ENCODE measurements at places on chromosomes 11 and 22.

GRCh38 chr11:134349109-134349801, 17.5 kb downstream of the GLB1L2 start:
- no peak for DNase-seq

DNA sequence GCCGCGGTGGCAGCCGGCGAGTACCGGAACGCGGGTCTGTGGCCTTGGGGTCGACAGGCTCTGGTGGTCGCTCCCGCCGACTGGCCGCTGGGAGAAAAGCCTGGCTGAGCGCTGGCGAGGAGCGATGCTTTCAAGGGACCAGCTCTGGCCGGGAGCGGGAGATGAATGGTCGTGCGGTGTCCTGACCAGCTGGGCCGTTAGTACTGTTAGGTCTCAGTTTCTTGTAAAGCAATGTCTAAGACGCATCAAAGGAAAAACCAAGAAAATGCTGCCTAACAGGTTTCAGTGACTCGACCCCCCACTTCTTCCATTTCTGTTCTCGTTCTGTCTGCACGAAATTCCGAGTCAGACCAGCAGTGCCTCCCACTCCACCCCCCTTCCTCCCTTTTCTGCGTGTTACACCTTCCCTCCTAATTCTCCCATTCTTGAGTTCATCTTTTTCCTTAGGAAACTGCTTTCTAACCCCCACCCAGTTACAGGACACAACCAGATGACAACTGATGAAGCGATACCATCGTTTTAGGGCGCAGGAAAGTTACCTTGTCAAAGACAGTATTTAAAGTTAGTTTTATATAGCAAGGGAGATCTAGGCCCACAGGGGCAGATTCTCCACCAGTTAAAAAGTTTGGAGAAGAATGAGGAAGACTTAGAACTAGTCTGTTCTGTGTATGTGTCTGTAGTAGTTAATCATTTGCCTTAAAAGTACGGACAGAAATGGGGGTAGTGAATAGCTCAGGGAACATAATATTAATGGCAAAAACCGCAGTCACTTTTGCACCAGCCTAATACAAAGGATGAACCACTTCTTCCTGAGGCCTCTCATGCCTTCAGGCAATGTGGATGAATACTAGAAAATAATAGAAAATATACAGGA, 1.0 kb downstream of the CUL5 start:
- no peak for DNase-seq

DNA sequence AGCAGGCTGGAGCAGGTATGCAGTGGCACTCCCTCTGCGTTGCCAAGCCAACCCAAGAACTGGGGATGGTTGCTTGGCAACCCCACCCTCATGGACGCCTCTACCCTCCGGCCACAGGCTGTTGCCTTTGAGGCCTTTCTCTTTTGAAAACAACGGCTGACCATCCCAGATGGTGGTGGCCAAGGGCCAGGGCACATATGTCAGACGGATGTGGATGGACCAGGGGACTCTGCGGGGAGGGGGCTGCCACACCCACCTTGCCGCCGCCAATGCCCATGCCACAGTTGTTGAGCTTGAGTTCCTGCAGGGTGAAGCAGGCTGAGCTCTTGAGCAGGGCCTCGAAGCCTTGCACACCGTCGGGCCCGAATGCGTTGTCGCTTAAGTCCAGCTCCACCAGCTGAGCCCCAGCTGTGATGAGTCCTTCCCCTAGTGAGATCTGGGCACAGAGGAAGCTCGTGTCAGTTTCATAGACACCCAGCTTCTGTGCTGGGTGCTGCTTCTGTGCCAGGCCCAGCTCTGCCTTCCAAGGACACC, 21.5 kb downstream of the RANGAP1 start:
- no peak for DNase-seq

DNA sequence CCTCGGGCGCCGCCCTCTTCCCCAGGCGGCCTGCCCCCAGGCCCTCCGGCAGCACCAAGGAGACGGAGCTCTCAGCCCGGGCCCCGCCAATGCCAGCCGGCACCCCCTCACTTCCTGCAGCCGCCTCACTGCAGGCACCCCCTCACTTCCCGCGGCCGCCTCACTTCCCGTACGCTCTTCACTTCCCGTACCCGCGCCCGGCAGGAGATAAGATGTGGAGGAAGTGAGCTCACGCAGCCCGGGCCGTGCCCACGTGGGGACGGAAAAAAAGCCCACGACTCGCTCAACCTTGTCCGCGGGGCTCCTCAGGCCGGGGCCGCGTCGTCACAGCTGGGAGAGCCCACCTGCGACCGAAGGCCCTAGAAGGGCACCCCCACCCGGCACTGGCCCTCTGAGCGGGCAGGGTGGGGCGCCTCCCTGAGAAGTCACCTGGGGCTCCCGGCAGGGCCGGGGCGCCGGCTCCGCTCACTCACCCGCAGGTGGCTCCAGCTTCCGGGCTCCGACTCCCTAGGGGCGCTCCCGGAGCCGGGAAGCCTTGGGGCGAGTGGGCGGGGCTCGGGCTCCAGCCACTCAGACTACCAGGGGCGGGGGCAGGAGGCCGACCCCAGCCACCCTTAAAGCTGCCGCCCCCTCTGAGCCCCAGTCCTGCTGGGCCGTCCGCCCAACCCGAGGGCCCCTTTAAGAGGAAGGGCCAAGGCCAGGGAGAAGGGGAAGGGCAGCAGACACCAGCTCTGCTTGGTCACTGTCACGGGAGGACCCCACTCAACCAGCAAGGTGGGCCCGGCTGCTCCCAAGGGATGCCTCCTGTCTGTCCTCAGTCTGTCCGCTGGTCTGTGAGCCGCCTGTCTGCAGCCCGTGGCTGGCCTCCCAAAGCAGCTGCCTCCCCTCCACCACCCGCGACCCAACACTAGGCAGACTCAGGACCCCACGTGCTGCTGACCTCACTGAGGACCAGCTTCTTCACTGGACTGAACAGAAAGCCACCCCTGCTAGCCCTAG, 31.4 kb downstream of the PISD start:
- peak; percentile 15 for DNase-seq

- DNase-seq, result no peak
Measured at GRCh38 chr11:35584321-35584720, 33.9 kb upstream of the FJX1 start.

DNA sequence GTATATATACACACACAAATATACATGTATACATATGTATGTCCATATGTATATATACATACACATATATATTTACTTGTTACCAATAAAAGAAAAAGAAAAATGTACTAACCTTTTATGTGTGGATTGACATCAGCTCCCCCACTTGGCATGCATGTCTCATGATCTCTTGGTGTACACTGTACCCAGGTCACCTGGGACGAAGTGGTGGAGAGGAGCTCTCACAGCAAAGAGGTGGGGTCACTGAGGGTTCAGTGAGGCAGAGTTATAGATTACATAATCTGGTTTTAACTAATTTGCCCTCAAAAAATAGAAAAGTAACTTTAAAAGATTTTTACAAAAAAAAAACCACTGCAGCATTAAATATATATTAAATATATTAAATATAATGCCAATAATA, 15.5 kb upstream of the USP47 start:
- no peak for DNase-seq

DNA sequence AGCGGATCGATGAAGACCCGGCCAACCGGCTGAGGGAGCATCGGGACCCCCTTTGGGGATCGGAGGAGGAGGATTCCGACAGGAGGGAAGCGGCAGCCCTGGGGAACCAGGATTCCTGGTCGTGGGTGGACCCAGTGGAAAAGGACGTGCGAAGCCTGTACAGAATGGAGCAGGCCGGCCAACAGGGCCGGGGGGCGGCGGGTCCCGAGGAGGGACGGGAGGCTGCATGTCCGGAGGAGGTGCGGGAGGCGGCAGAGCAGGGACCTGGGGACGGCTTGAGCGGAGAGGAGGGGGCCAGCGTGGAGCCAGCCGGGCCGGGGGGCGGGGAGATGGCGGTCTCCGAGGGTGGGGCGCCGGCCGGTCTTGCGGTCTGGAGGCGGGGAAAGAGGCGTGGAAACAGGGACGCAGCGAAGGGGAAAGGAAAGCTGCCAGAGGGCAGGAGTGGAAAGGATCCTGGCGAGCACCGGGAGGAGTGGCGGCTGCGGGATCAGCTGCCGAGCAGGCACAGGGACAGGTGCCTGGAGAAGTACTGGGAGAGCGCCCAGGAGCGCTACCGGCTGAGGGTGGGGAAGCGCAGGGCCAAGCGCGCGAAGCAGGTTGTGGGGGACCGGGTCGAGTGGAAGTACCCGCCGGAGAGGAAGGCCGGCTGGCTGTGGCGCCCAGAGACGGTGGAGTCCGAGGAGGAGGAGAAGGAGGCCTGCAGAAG, at the start of gene ANO5:
TSS of gene ANO5 (plus strand) at position 444 of the 706 bp plus-strand sequence. CDS start 408 bp downstream, outside the sequence.
- DNase-seq, result no peak

DNA sequence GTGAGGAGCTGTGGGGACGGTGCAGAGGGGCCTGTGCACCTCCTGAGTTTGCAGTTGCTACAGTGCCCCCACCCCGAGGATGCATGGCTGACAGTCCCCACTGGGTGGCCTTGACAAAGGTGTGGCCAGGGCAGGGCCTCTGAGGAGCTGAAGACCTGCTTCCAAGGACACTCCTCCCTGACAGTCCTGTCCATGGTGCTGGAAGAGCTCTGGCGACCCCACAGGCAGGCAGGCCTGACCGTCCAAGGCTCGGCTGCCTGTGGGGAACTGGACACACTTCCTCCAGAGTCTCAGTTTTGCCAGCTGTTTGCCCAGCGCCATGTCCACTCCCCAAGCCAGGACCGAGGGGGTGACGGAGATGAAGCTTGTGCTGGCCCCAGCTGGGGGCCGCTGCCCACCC, 32.7 kb downstream of the BRSK2 start:
- no peak for DNase-seq

DNA sequence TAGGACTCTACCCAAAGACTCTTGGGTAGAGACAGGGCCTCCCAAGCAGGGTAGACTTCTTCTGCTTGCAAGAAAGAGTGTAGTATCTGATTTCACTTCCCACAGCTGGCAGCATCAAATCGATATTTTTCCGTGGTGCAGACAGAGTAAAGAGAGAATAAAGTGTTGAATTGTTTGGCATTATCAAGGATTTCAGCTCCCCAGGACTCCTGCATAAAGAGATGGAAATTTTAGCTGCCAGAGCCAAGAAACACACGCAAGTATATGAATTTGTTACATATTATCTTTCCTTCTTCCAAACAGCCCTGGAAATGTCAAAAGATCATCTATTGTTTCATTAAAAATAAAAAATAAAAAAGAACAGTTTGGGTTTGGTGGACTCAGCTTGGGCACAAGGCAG, 136.8 kb downstream of the PKNOX2 start:
- DNase-seq, result no peak

DNA sequence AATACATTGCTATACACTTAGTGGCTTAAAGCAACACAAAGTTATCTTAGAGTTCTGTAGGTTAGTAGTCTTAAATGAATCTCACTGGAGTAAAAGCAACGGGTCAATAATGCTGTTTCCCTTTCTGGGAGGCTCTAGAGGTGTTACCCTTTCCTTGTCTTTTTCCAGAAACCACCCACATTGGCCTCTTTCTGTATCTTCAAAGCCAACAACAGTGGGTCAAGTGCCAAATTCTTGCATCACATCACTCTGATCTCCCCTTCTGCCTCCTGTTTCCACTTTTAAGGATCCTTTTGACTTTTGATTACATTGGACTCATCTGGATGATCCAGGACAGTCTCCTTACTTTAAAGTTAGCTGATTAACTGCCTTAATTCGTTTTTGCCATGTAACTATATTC, 93.6 kb downstream of the DDX10 start:
- no peak for DNase-seq

DNA sequence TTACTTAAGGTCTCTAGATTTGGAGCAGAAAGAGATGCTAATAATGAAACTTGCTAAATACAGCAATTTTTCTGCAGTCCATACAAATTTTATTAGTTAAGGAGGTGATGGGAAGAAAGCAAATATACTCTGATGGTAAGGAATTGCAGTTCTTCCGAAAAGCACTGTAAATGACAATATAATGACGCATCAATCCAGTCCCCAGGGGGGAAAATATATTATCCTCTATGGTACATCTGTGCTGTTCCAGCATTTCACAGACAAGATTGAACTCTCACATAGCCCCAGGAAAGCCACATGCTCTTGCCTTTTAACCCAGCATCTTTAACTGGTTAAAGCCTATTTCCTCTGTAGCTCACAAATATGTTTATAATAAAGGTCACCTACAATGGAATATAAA, 416.6 kb upstream of the CCDC90B start:
- DNase-seq, result no peak

GRCh38 chr22:29512031-29512430, 32.0 kb downstream of the NEFH start:
- no peak for DNase-seq

GRCh38 chr11:831118-831864, 1.5 kb upstream of the CD151 start:
- DNase-seq, result no peak

DNA sequence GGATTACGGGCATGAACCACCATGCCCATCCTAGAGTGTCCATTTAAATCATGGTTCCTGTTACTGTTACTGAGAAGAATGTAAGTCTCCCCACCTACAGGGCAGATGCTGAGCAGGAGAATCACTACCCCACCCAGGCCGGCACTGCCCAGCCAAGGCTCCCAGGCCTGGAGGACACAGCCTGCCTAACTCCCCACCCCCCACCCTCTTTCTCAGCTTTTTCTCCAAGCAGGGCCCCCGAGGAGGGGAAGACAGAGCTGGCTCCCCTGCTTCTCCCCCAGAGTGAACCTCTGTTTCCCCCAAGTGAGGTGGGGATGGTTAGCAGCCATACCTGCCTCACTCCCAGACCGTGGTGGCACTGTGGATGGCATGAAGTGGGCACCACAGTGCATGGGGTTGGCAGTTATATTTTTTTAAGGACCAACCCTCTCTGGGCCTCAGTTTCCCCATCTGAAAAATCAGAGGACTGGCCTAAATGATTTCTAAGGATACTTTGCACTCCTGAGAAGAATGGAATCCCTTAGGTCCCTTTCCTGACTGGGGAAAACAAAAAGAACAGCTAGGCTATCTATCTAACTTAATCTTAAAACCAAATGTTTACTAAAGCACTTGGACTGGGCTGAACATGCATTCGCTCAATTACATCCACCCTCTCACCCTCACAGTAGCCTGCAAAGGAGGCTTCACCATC, 5.0 kb downstream of the CBX7 start:
- no peak for DNase-seq

DNA sequence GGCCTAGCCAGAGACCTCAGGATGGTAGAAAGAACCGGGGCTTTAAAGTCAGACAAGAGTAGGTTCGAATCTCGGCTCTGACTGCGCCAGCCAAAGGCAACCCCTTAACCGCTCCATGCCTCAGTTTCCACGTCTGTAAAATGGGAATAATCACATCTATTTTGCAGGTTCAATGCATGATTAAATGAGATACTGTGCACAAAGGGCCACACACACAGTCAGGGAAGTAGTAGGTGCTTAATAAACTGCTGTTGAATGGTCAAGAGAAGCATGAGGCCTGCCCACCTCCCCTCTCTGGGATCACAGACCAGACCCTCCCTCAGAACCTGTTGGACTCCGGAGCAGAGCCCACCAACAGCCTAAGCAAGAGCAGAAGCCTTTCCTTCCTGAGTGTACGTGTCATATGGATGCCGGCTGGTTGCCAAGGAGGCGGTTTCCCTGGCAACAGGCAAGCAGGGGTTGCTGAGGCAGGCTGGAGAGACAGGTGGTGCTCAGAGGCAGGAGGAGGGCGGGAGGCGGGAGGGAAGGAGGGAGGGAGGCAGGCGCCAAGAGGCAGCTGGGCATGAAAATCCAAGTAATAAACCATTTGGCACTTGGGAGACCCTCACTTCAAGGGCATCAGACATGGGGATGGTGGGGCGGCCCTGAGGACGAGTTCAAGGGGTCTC, 43.9 kb downstream of the NFAM1 start:
- peak; percentile 73 for DNase-seq

GRCh38 chr22:44028091-44028490, 4.0 kb downstream of the PARVB start:
- DNase-seq, result no peak

GRCh38 chr11:96317985-96318384, 25.0 kb downstream of the MAML2 start:
- DNase-seq, result no peak

GRCh38 chr11:14677146-14677545, 33.5 kb downstream of the PDE3B start:
- DNase-seq, result no peak

Data from NCI-H1417 treated with DMSO at 0.1 percent for 48 hours (cell line).